ENCODE measurements at places on chromosomes 2 and 18.

DNA sequence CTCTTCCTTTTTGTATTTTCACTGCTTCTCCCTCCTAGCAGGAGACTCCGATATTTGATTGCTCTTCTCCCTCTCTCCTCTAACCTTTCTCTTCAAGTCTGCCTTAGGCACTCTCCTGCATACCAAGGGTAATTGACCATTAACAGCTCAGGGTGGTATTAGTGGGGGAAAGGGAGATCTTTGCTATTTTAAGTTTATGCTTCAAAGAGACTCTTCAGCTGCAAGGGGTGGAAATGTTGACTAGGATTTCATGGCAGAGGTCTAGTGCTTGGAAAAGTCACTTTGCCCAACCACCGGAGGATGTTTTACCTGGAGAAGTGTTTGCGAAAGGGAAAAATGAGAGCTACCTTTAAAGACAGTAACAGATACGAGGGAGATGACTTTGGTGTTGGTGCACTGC, 453.7 kb downstream of the SLC4A3 start:
- no peak for DNase-seq

DNA sequence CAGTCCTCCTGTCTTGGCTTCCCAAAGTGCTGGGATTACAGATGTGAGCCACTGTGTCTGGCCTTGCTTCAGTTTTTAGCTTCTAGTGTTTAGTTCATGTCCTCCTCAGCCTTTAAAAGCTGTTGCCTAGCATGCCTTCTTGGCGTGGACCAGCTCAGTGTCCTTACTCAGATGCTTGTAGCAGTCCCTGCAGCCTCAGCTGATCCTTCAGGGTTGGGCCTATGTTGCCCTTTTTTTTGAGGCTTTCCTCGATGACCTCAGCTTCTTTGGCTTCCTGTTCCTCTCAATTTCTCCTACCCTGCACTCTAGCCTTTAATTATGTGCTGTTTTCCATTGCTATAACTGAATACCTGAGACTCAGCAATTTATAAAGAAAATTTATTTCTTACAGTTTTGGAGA, 57.7 kb downstream of the TANC1 start:
- DNase-seq, result no peak

DNA sequence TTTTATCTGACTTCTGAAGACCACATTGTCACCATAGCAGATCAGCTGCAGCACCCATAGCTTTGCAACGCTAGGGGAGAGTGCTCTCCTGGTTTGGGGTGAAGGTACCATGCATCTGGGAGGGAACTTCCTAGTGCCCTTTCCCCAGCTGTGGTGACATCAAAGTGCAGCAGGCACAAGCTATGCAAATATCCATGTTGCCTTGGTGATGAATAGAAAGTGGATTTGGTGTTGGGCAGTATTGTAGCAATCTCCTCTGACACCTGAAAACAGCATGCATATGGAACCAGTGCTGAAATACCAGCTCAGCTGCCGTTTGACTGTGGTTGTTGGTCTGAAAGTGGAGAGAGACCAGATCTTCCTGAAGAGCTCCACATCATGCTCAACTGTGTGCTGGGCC, 37.1 kb downstream of the BCL2L11 start:
- no peak for DNase-seq

DNA sequence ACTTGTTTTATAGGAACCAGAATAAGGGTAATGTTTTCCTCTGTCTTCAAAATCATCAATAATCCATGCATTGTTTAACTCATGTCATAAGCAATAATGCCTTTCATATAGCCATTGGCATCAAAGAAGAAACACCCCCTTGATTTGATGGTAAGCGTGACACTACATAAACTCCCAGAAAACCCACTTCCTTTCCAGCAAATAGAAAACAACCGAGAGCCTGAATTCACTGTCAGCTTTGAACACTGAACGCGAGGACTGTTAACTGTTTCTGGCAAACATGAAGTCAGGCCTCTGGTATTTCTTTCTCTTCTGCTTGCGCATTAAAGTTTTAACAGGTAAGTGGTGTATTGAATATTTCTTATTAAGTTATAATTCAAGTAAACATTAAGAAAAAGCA, at the start of gene ICOS:
Gene ICOS, plus strand, starts transcription at position 229 of the 400 bp plus-strand sequence. Its CDS starts 52 bp downstream, at position 281.
- no peak for DNase-seq

DNA sequence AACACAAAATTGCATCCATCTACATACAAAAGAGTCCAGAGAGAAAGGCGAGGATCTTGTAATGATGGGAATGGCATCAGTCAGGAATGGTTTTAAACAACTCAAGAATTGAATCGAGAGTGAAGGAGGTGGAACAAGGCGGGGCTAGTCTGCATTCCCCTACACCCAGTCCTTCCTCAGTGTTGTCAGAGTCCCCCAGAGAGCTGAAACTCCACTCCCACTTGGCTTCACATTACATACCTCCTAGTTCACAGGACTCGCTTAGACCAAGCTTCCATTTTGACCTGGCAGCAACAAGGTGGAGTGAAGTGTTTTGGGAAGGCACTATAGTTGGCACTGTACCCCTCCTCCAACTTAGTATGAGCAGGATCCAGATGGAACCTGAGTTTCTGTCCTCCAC, 1273.5 kb upstream of the CRIM1 start:
- no peak for DNase-seq

All from C1 segment of cervical spinal cord (tissue), 14 donors.